ENCODE measurements at places on chromosomes 2 and 18. TPM values are rescaled to one million over a fixed set of nuclear protein-coding genes. Genes with fewer than 3 reads are reported as not detected.

MROH2A gene
- total RNA-seq: not detected

MOGAT1 gene
- total RNA-seq: not detected

GRCh38 chr2:101290711-101291110 is 17.8 kb downstream of the RNF149 start:
- H3K36me3 ChIP-seq: peaks cover 74% of the 10 kb centered on the region
- DNase-seq: no peak
- no peak overlapping the region for H3K4me3 ChIP-seq
- peaks cover 18% of the 10 kb centered on the region for H3K4me1 ChIP-seq

- no peaks in the 10 kb centered on the region for H3K4me1 ChIP-seq
- no peak overlapping the region for H3K4me3 ChIP-seq
- H3K27me3 ChIP-seq: no peaks in the 10 kb centered on the region
- H3K36me3 ChIP-seq: no peaks in the 10 kb centered on the region
Observed at GRCh38 chr18:11078491-11078890, 70.9 kb downstream of the PIEZO2 start.

NT5C1B gene
- not detected for total RNA-seq

All from CD4-positive, CD25-positive, alpha-beta regulatory T cell (primary cell).